ENCODE measurements at places on chromosomes 16 and 17.

DNA sequence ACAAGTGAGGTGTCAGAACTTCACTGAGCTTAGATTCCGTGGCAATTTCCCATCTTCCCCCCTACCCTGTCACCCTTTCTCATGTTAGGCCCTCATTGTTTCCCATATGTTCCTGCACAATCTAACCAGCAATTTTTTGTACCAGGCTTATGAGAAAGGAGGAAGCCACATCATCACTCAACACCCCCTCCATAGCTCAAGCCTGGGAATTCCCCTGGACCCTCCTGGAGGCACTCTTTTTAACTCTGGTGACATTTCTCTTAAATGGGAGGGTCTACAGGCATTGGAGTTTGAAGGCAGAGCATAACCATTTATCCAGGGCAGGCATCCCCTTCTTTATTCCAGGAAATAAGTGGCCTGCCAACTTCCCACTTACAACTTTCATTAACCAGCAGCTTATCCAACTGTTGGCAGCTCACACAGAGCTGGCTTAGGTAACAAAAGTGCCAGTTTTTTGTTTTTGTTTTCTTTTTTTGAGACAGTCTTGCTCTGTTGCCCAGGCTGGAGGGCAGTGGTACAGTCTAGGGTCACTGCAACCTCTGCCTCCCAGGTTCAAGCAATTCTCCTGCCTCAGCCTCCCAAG, 10.4 kb upstream of the GLG1 start:
- H3K4me3 ChIP-seq, result no peak overlapping the region
- H3K4me1 ChIP-seq, result no peaks in the 10 kb centered on the region
- no peak overlapping the region for H3K27ac ChIP-seq
- no peaks in the 10 kb centered on the region for H3K27me3 ChIP-seq

DNA sequence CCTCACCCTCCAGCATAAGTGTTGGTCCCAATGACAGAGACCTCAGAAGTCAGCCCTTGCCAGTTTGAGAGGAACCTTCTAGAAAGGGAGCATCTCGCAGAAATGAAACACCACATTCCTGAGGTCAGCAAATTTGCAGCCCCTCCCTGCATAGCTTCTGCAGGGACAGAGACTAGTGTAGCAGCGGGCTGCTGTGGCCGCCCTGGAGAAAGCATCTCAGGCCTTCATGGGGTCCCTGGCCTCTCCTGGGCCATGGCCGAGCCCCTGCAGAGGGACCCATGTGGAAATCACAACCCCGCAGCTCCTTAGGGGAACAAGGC, 11.4 kb downstream of the HS3ST6 start:
- H3K27me3 ChIP-seq, result no peaks in the 10 kb centered on the region
- no peak for DNase-seq
- H3K27ac ChIP-seq, result no peak overlapping the region
- no peak overlapping the region for H3K4me3 ChIP-seq

DNA sequence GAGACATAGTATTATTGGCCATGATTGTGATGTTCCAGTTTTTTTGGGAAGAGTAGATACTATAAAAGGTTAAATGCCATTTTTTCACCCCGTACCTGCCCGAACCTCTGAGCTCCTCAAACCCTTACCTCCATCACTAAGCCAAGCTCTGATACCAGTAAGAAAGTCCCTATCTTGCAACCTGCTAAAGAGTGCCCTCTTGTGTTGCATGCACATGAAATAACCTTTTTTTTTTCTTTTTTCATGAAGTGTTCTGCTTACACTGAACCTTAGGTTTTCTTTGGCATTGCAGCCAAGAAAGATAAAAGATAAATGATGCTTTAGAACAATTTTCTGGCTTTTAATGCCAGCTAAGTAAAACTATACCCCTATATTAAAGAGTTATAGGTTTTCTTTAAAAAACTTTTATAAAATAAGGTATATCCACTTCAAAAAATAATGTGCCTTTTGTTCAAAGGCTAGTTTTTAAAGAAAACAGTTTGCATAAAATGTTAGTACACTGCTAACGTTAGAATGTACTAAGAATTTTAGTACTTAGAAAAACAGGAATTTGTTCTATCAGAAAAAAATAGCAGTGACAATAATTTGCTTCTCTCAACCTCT, 295.3 kb upstream of the PMFBP1 start:
- H3K27ac ChIP-seq, result no peak overlapping the region
- no peak overlapping the region for H3K4me3 ChIP-seq
- no peaks in the 10 kb centered on the region for H3K4me1 ChIP-seq
- no peaks in the 10 kb centered on the region for H3K27me3 ChIP-seq

GRCh38 chr16:1010251-1010650, 28.7 kb downstream of the SOX8 start:
- no peaks in the 10 kb centered on the region for H3K4me1 ChIP-seq
- H3K4me3 ChIP-seq, result no peak overlapping the region
- no peaks in the 10 kb centered on the region for H3K36me3 ChIP-seq
- no peak overlapping the region for H3K27ac ChIP-seq
